ENCODE measurements at places on chromosomes 6 and 20.

- no peak for DNase-seq
Observed at GRCh38 chr6:29872791-29873190, 45.2 kb downstream of the HLA-G start.

GRCh38 chr6:167925026-167925425 lies 72.4 kb upstream of the KIF25 start:
- no peak for DNase-seq

DNA sequence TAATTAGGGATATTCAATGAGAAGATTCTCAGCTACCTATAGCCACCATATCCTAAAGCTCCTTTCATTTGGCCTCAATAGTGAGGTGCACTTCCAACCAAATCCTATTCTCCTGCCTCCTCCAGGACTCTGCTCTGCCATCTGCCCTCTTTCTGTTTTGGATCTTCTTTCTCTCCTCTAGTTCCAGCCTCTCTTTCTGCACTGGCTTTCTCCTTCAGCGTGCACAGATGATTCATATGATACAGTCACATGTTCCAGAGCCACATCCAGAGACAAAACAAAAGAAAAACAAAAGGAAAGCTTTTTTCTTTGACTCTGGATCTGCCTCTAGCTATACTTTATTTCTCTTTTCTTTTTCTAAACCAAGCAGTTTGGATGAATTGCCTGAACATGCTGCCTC lies 531.9 kb upstream of the MAN1A1 start:
- DNase-seq = no peak

GRCh38 chr20:10271494-10272219 lies 53.0 kb downstream of the SNAP25 start:
- no peak for DNase-seq

DNA sequence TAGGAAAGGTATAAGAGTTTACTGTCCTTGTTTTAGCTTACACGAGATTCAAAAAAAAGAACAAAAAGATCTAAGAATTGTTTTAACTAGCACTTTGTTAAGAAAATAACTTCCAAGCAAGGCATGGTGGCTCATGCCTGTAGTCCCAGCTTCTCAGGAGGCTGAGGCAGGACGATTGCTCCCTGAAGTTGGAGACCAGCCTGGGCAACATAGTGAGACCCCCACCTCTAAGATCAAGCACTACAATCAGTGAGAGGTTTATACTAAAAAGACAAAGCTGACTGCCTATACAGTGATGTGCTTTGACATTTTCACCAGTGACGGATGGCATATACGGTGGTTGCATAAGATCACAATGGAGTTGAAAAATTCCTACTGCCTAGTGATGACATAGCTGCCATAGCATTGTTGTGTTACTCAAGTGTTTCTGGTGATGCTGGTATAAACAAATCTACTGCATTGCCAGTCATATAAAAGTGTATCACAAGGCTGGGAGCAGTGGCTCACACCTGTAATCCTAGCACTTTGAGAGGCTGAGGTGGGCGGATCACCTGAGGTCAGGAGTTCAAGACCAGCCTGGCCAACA lies 68.6 kb downstream of the B4GALT5 start:
- DNase-seq = no peak

GRCh38 chr6:150001295-150002008 lies 23.9 kb downstream of the RAET1L start:
- no peak for DNase-seq

DNA sequence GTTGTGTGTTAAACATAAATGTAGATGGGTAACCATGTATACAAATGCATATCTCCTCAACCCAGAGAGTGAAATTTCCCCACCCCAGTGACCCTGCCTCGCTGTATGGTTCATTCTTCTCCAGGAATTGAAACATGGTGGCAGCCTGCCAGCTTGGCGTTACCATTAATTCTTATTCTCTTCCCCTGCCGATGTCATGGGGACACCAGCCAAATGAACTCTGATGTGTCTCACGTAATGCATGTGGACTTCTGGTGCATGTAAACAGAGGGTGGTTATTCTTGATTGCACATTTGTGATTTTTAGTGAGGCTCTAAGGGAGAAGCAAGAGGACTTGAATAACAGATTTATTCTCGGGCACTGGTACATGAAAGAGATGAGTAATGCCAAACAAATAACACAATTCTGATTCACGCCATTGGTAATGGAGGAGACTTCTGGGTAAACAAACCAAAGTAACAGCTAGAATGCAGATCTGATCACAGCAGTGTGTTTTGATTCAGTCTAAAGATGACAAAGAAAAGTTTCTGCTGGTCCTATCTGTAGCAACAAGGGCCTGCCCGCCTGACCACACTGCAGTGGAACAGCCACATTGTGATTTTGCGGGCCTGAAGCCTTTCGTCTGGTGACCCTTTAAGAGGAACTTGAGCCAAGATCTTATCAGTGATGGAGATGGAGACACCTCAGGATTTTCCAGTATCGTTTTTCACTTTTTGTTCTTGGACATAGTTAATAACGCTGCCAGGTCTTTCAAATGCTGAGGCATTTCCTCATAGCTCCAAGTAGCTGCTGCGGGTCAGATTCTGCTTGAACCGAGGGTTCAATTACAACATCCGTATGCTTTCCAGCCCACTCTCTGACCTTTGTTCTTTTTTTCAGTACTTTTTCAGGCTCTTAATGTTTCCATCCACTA lies 171.8 kb upstream of the AKAP12 start:
- no peak for DNase-seq

- DNase-seq = no peak
Observed at GRCh38 chr6:153957394-153957793, 81.6 kb upstream of the OPRM1 start.

DNA sequence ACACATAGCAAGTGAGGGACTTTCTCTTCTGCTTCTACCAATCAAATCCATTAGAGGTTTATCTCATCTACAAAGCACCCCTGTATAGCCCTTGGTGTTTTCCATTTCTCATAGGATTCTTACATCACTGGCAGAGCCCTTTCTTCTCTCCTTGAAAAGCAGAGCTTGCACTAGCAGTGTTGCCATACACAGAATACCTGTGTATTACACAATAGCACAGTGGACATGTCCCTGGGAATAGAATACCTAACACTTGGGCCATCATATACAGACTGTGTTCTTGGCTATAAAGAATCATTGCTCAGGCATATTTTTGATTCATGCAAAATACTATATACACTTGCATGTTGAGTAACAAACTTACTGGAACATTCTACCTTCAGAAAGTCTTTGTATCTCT lies 582.0 kb downstream of the KIF16B start:
- no peak for DNase-seq

Data from activated CD4-positive, alpha-beta T cell treated with anti-CD3 and anti-CD28 coated beads, Interleukin-2, amount 50 U/mL, for 24 hours (primary cell).